Aorta (tissue), 5 donors: ENCODE measurements at places on chromosomes 13 and 19. TPM values are rescaled to one million over a fixed set of nuclear protein-coding genes. Genes with fewer than 3 reads are reported as not detected.

GRCh38 chr13:29676535-29676934 is 81.0 kb upstream of the SLC7A1 start:
- no peaks in the 10 kb centered on the region for H3K27me3 ChIP-seq
- DNase-seq: no peak
- no peaks in the 10 kb centered on the region for H3K4me1 ChIP-seq
- no peaks in the 10 kb centered on the region for H3K36me3 ChIP-seq

GRCh38 chr19:29714371-29714952 is 599 bp downstream of the C19orf12 start:
- no peaks in the 10 kb centered on the region for H3K4me1 ChIP-seq
- no peak overlapping the region for H3K27ac ChIP-seq
- peak overlapping the region; percentile 83 for H3K4me3 ChIP-seq

DNA sequence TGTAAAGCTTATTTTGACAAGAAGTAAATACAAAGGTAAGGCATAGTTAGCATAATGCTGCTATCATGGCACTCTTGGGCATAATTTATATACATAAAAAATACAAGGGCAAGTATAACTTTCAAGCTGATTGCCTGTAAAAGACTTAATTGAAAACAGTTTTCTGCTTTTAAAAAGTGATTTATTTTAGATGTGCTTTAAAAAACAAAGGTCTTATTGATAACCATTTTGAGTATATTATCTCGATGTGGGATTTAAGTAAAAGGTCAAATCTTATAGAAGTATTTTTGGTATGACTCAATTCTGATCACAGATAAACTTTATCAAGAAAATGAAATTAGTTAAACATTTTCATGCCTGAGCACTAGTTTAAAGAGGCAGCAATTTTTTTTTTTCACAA is 175.8 kb downstream of the KCNRG start:
- no peaks in the 10 kb centered on the region for H3K27me3 ChIP-seq
- no peak overlapping the region for H3K4me3 ChIP-seq
- no peaks in the 10 kb centered on the region for H3K36me3 ChIP-seq
- H3K27ac ChIP-seq: no peak overlapping the region
- no peak for DNase-seq

The CD37 gene
- 40.1 TPM for total RNA-seq

DNA sequence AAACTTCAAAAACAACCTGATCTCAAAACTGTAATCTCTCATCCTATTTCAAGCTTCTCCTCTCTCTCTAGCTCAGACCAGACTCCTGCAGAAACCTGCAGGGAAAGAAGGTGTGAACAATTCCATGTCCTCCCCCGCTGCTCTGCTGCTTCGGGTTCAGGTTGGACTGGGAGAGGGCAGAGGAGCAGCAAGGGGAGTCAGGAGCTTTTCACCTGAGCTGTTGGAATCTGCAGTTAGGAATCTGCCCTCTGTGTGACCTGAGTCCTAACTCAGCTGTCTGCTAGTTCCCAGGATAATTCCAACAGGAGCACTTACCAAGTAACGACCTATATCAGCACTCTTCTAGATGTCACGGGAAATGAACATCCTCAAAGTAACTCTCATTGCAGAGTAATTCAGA is 118.3 kb downstream of the DNAJC15 start:
- H3K4me1 ChIP-seq: no peaks in the 10 kb centered on the region
- no peak overlapping the region for H3K4me3 ChIP-seq
- H3K27me3 ChIP-seq: peaks cover 2% of the 10 kb centered on the region
- no peak overlapping the region for H3K27ac ChIP-seq
- H3K36me3 ChIP-seq: no peaks in the 10 kb centered on the region
- DNase-seq: no peak

GRCh38 chr13:73334445-73334844 is 275.6 kb downstream of the KLF5 start:
- no peak for DNase-seq
- no peaks in the 10 kb centered on the region for H3K36me3 ChIP-seq
- peaks cover under 1% of the 10 kb centered on the region for H3K4me1 ChIP-seq
- no peak overlapping the region for H3K27ac ChIP-seq
- no peak overlapping the region for H3K4me3 ChIP-seq

DNA sequence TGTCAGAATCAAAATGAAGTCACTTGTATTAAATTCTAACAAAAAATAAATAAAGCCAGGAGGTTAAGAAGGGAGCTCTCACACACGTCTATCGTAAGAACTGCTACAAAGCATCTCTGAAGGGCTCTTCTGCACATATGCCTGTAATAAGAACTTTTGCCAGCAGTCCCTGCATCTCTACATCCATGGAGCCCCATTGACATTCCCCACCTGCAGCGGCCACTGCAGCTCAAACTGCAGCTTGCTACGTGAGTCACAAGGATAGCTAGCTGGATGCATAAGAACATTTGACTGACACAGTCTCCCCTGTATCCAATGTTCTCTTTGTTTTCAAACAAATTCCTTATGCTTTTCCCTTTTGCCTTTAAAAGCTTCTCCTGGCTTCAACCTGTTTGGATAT is 68.3 kb downstream of the DNAJC3 start:
- peaks cover 3% of the 10 kb centered on the region for H3K4me1 ChIP-seq
- H3K27ac ChIP-seq: no peak overlapping the region
- no peak for DNase-seq
- no peaks in the 10 kb centered on the region for H3K27me3 ChIP-seq

DNA sequence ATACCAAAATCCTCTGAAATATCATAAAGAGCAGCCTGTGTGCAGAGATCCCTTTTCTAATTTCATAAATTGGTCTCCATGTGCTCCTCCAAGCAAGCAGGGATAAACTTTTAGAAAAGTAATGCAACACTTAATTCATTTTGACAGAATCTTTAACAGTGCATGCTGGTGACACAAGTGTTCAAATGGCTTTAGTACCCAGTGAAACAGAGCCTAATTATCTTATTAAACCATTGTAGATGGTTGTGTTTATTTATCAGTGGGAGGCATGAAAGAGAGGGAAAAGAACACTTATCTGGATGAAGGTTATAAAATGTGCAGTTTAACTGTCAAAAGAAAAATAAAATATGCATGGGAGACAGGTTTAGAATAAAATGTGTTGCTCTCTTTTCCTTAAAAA is 945.0 kb upstream of the PCDH20 start:
- H3K4me3 ChIP-seq: no peak overlapping the region
- no peaks in the 10 kb centered on the region for H3K27me3 ChIP-seq
- H3K4me1 ChIP-seq: no peaks in the 10 kb centered on the region
- no peak overlapping the region for H3K27ac ChIP-seq
- H3K36me3 ChIP-seq: no peaks in the 10 kb centered on the region

DNA sequence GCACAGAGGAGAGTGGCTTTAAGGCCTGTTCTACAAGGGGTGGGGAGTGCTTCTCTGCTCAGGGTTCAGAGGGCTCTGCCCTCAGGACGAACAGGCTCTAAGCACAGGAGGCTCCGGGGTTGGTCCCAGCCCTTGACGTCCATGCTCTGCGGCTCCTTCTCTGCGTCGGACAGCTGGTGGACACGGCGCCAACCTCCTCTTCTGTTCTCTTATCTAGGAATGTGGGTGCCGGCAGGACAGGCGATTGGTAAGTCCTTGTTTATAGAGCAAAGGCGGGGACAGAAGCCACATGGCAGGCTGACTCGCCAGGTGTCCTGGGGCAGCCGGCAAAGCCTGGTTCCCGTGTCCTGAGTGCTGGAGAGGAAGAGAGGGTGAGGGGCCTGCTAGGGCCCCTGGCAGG is 8.4 kb upstream of the RPS15 start:
- DNase-seq: no peak
- no peaks in the 10 kb centered on the region for H3K36me3 ChIP-seq
- no peaks in the 10 kb centered on the region for H3K4me1 ChIP-seq
- H3K27me3 ChIP-seq: no peaks in the 10 kb centered on the region
- H3K27ac ChIP-seq: no peak overlapping the region

GRCh38 chr13:74367193-74367592 is 233.0 kb upstream of the KLF12 start:
- no peak overlapping the region for H3K27ac ChIP-seq
- H3K4me3 ChIP-seq: no peak overlapping the region
- H3K4me1 ChIP-seq: peaks cover 1% of the 10 kb centered on the region
- DNase-seq: no peak
- H3K36me3 ChIP-seq: no peaks in the 10 kb centered on the region
- H3K27me3 ChIP-seq: no peaks in the 10 kb centered on the region

DNA sequence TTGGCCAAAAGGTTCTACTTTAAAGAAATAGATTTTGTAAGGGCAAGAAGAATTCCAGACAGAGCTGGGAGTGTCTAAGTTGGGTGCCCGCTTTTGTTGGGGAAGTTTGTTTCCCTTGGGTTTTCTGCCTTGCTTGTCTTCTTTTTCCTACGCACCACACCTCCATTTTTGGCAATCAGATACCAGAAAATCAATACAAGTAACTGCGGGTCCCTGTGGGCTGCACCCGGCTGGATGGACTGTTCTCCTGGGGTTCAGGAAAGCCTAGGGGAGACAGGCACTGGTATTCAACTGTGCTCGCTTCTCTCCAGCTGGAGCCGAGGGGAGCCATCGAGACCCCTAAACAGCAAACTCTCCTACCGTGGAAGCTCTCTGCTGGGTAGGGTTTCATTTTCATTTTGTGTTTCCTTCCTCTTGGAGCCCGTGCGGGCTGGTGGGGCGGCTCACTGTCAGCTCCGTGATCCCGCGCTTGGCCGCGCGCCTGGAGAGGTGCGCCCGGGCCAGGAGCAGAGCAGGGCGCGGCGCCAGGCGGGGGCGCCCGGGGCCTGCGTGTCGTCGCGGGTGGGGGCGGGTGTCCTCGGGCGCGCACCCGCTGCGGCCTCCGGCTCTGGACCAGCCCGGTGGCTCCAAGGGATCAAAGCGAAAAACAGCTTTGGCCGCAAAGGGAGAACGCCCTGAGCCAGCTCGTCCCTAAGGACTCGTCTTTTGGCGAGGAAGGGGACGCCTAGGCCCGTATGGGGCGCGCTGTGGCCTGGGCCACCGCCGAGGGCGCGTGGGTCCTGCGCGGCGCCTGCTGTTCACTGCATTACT is 347.2 kb downstream of the ZNF536 start:
- DNase-seq: no peak
- no peaks in the 10 kb centered on the region for H3K4me1 ChIP-seq
- H3K4me3 ChIP-seq: peak overlapping the region; percentile 82
- no peak overlapping the region for H3K27ac ChIP-seq

The ZNF260 gene
- 9.1 TPM for total RNA-seq
